ENCODE measurements at places on chromosomes 2 and 18.

GRCh38 chr2:238461916-238462315 lies 35.2 kb downstream of the ASB1 start:
- DNase-seq, result no peak

GRCh38 chr2:127590386-127591190 lies 55.1 kb downstream of the MYO7B start:
- no peak for DNase-seq

DNA sequence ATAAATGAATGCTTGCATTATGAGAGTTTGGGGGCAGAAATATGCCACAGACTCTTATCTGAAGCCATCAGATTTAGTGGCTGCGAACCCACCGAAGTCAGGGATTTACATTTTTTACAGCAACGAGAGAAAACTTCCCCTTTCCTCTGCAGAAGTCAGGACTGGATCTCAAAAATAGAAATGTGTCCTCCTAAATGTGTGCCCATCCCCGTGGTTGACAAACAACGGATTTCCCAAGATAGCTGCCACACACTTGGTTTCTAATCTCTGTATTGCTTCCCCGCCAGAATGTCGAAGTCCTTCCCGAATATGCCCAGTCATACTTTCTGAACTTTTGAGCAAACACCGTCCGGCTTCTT lies 879 bp upstream of the ADAM23 start:
- DNase-seq, result no peak

- peak; percentile 31 for DNase-seq
Measured at GRCh38 chr2:101251844-101252407, 760 bp upstream of the CNOT11 start.

DNA sequence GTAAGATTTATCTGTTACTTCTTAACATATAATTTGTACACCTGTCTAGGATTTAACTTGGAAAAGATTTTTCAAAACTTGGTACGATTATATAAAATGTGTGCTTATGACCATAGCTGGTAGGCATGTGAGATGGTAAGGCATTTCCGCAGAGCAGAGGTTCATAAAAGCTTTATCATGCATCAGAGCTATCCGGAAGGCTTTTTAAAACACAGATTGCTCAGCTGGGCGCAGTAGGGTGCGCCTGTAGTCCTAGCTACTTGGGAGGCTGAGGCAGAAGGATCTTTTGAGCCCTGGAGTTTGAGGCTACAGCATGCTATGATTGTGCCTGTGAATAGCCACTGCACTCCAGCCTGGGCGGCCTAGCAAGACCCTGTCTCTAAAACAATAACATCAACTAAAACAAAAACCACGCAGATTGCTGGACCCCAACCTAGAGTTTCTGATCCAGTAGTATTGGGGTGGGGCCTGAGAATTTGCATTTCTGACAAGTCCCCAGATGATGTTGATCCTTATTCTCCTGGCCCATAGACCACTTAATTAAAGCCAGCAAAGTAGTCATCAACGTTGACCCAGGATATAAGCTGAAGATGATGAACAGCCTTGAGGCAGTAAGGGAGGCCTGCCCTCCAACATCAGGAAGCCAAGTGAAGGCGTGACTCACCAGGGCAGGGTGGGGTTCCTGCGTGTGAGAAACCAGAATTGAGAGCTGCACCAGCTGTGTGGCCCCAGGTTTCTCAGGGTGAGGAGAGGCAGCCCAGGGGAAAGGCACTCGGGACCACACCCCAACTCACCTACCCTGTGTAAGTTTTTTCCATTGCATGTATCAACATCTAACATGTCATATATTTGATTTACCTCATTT lies 21.6 kb upstream of the SLC20A1 start:
- no peak for DNase-seq

DNA sequence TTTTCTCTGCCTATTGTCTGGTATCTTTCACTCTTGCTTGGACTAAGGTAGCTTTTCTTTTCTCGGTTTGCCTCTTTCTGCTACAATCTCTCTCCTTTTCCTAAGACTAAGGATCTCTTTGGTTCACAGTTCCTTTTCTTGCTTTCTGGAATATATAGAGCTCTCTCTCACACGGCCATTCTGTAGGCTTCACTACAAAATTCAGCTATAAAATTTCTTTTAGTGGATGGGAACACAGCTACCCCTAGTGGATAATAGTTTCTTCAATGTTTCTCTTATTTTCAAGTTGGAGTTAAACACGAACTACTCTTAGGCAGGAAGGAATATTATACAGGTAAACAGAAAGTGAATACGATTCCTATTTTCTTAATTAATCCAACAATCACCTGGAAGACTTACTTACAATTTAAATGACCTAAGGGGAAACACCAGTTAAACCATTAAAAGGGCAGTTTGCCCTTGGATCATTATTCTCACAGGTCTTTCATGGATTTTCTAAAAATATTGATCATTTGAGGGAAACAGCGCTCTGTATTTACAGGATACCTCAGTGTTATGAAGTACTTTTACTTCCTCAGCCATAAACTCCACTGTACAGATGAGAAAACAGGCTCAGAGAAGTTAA lies 140.5 kb downstream of the LRP2 start:
- DNase-seq, result no peak

- no peak for DNase-seq
Measured at GRCh38 chr2:37600735-37601134, 70.7 kb downstream of the CDC42EP3 start.

- DNase-seq, result no peak
Measured at GRCh38 chr18:48002933-48003365, 72.5 kb upstream of the SMAD2 start.

- no peak for DNase-seq
Measured at GRCh38 chr2:215530191-215530968, 94.5 kb upstream of the FN1 start.

DNA sequence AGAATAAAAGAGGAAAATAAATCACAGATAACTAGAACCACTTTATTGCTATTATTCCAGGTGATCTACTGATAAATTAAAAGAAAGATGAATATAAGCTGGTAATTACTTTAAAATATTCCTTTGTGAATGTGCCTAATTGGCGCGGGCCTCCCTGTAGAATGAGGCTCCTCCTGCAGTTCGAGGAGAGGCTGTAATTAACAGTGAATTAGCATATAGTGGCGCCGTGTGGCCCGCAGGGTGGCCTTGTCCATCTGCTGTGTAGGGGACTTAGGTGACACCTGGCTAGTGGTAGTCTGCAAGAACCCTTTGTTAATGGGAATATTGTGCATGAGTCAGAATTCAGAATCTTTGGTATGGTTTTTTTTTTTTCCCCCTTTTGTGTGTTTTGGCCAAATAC lies 119.8 kb downstream of the AGAP1 start:
- no peak for DNase-seq

DNA sequence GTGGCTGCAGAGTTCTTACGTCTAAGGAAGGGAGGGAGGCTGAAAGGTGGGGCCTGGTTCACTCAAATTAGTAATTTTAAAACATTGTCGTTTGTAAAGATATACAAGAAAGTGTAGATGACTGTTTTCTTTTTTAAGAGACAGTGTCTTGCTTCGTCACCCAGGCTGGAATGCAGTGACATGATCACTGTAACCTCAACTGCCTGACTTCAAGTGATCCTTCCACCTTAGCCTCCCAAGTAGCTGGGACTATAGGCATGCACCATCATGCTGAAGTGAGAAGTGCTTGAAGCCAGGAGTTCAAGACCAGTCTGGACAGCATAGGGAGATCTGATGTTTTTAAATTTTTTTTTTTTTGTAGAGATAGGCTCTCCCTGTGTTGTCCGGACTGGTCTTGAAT lies 52.9 kb downstream of the HNRNPLL start:
- no peak for DNase-seq

DNA sequence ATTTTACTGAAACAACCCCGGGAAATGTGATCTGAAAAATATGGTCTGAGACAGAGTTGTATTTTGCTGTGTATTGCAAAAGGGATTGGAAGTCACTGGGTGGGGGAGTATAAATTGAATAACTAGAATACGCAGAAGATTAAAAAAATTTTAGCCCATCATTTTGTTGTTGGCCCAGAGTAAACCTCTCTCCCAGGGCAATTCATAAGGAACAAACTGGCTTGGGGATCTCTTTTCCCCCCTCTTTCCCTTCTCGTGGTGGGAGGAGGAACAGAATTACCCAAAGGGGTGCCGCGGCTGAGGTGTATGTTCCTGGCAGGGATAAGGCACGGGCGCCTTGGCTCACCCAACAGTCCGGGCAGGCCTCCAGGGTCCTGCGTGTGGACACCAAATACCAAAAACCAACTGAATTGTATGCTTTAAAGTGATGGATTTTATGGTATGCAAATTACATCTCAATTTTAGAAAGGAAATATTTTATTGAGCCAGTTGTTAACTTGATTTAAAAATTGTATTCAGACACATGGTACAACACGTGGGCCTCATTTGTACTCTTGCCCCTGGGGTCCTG lies 121.2 kb upstream of the SPRED2 start:
- DNase-seq, result no peak

DNA sequence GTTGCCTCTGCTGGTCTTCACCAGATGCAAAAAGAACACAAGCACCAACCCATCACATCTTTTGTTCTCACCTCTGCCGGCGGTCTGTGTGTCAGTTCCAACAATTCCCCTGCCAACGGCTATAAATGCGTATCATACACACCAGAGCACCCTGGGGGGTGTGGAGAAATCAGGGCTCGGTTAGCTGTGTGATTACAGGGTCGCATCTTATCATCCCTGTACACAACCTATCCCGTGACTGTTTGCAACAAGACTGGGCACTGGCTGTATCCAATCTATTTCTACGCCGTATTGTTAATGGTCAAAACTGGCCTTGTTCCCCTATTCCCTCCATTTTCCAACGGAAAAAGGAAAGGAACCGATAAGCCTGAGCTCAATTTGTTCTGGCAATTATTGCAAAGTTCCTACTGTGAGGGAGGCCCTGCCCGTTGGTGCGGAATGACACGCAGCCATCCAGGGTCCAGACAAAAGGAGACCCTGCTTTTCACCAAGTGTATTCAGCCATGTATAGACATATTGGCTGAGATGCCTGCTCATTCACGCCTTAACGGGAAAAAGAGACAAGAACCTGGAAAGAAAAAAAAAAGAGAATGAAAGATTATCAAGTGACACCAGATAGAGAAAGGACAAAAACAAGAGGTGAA lies 136.9 kb downstream of the CDH20 start:
- no peak for DNase-seq

DNA sequence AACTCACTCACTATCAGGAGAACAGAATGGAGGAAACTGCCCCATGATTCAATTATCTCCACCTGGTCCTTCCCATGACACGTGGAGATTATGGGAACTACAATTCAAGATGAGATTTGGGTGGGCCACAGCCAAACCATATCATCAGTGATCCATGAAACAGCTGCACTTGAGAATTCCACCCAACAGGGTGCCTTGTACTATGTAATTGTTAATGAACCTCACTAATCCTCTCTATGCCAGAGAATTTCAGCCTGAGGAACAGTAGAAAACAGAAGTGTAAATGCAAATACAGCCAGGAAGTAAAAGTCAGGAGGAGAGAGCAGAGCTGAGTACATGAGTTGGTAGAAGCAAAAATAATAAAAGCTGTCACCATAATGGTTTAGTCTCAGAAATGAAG lies 261.4 kb downstream of the EPHA4 start:
- DNase-seq, result no peak

GRCh38 chr2:200380833-200381542 lies 74.5 kb downstream of the SPATS2L start:
- DNase-seq, result no peak

DNA sequence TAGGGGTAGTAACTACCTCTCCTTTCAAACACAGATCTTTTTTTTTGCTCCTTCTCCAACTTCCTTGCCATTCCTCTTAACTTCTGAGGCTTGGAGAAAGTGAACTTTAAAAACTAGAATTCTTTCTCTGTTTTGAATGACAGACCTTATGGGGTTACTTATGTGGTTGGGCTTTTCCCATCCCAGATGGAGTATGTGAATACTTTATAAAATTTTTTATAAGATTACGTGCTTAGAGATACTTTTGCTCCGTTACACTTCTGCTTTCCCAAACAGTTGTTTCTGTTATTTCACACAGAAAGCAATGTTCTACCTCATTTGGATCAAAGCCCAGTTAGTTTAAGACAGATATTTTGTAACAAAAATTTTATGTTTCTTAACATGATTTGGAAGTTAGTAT lies 20.2 kb downstream of the GREB1L start:
- no peak for DNase-seq

DNA sequence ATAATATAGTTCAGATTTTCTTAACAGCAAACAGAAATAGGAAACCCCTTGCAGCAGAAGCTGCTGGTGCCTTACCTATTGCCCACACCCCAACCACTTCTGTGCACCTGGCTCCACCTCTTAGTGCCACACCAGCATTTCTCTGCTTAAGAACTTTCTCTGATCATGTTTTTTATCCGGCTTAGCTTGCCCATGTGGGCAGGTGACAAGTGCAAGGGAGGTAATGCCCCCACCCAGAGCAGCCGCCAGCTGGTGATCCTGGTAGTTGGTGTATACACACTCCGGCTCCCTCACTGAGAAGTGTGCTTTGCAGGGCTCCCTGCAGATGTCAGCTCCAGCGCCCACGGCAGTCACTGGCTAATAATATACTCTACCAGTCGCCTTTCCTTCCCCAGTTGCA lies 126.3 kb downstream of the ALPK2 start:
- DNase-seq, result no peak

DNA sequence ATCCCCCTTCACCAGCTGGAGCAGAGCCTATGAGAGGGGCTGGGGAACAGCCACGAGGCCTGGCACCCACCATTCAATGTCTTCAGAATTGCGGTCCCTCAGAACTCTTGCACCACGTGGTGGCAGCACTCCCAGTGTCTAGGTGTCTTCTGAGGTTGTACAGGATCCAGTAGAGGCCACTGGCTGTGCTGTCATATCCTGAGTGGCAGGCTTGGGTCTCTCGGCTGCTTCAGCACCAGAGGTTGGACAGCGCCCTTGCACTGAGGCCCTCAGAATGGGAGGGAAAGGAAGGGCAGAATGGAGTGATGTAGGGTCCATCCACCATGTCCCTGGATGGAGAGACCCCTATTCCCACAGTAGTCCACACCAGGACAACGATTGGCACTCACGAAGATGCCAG lies 112.0 kb upstream of the TEKT4 start:
- DNase-seq, result no peak

DNA sequence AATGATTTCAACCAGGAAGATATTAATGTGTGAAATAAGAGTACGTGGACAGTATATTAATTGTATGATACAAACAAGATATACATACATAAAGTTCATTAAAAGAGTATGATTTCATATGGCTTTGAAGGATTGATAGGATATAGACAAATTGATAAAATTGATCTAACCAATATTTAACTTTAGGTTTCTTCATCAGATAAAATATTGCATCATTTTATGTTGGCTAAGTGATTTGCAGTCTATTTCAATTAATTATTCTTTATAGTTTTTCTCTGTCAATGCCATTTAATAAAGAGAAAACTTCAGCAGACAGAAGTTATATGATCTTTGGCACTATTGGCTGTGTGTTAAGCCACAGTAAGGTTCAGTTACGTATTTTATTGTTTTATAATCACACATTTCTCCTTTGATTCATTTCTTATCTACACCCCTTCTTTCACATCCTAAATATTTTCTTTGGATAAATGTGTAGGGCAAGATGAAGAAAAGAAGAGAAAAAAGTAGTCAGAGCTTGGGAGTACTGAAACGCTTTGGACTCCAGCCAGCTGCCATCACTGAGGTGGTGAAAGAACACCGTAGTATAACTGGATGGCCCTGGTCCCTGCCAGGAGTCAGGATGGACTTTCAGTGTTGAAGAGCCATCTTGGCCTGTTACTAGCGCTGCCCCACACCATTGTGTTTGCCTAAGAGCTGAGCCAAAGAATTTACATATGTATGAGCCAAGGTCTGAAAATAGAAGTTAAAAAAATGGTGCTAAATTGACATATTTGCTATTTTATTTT lies 9.8 kb upstream of the CPS1 start:
- no peak for DNase-seq
